Stimulated activated CD4-positive, alpha-beta T cell treated with anti-CD3 and anti-CD28 coated beads, Interleukin-12 subunit alpha, Interleukin-12 subunit beta, amount 100 ng/mL, for 4 hours (primary cell): ENCODE measurements at places on chromosomes 4 and X.

GRCh38 chrX:152915541-152916241 is 17.8 kb downstream of the ZNF185 start:
- DNase-seq: no peak

- DNase-seq: no peak
Observed at GRCh38 chr4:109083911-109084310, 218.5 kb downstream of the COL25A1 start.

DNA sequence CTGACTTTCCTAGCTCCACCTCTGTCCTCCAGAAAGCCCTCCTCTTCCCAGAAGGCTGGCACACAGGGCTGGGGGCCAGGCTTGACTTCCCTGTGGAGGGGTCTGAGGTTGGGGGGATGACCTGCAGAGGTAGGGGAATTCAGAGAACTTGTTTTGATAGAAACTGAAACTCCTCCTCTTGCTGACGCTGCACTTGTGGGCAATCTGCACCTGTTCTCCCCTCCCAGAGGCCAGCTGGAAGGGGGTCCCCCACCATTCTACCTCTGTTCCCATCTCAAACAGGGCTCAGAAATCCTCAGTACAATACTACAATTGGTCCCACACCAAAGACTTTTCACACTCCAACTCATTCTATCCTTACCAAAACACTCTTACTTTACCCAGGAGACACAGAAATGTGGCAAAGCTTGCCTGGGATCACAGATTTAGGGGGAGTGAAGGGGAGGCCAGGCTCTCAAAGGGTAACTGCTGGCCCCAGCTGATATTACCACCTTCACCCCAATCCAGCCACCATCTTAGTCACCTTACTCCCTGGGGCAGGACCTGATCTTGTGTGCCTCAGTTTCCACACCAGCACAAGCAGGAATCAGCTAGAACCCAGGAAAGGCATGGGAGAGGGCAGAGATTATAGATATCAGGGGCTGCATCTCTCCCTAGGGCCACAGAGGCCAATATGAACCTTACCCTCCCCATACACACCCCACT is 18.5 kb downstream of the OTUD5 start:
- peak; percentile 50 for DNase-seq

DNA sequence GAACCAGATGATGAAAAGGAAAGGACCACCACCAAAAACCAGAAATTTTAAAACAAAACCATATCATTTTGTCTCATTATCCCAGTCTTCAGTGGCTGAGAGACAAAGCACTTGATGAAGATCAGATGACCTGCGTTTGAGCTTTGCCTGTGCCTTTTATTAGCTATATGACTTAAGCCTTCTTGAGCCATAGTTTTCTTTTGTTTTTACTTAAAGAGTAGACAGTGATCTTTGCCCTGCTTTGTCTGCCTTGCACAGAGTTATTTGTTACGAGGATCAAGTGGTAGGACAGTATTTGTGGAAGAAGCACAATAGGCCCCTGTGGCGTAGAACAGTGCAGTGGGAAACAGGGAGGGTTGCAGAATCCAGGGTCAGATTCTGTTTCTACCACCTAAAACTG is 89.9 kb downstream of the SLC10A6 start:
- no peak for DNase-seq

DNA sequence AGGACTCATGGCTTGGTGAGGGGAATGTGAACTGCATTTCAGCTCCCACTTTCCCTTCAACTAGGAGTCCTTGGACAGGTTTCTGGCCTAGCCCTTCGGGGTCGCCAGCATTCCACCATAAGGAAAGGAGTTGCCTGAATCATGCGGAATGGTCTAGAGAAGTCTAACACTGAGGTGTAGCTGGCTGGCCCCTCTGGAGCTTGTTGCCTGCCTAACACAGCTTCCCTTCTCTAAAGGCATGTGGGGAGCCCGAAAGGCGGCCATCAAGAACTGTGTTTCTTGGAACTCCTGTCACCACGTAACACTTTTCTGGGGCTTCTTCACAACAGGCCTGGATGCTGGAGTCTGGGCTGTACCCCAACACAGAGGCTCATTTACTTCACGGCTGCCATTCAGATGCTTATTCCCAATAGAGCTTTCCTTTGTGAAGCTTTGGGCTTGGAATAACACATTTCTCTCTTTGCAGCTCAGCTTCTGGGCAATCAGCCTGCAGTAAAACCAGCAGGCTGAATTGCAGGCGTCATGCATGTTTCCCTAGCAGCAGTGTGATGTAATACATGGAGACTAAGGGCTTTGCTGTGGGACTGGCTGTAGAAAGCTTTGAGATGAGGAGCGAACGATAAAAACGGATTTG is 5.4 kb downstream of the GABRQ start:
- no peak for DNase-seq

DNA sequence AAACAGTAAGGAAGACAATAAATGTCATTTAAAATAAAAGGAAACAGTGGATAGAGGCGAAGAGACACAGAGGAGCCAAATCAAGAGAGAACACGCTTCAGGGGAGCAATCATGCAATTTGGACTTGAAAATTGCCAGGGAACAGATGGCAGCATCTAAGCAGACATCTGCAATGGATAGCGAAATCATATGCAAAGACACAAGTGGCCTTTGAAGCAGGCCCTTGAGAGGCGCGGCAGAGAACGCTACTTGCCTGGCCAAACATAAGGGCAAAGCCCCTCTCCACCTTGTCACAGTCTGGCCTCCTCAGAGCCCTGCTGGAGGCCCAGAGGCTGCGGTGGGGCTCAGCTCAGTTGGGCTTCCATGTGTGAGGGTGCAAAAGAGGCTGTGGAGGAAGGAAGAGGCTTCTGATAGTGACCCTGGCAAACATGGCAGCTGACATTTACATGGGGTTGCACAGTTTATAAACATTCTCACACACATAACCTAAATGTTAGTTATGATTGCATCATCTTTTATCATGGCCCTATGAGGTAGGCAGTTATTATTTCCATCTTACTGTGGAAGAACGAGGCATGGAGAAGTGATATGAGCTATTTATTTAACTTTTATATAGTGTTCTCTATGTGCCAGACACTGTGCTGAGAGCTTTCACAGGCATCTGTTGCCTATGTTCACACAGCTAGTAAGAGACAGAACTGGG is 18.3 kb downstream of the ADGRG4 start:
- DNase-seq: no peak

DNA sequence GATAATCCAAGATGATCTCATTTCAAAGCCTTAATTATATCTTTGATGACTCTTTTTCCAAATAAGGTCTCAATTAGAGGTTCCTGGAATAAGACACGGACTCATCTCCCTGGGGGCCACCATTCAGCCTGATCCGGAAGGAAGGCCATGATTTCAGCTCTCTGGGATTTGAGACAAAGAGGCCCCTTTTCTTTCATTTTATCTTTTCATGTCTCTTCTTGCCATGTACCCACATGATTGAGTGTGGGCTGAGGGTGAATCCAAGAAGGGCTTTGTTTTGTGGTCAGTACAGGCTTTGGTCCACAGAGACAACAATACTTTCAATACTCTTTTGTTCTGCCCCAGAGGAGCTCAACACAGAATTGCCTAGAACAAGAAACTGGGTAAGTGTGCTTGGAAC is 261.2 kb downstream of the TRIML1 start:
- no peak for DNase-seq

- DNase-seq: no peak
Observed at GRCh38 chrX:125709532-125709931, 389.9 kb downstream of the TEX13C start.

GRCh38 chr4:77501240-77501639 is 104.4 kb upstream of the CXCL13 start:
- no peak for DNase-seq

GRCh38 chr4:156038772-156039171 is 85.1 kb upstream of the CTSO start:
- no peak for DNase-seq

- DNase-seq: no peak
Observed at GRCh38 chrX:32524385-32524784, 687.0 kb downstream of the DMD start.

- DNase-seq: no peak
Observed at GRCh38 chrX:110420771-110421499, 62.3 kb downstream of the RTL9 start.
